CD4-positive, alpha-beta T cell treated with Interleukin-1 beta for 1 hour (primary cell): ENCODE measurements at places on chromosomes 5 and 9.

DNA sequence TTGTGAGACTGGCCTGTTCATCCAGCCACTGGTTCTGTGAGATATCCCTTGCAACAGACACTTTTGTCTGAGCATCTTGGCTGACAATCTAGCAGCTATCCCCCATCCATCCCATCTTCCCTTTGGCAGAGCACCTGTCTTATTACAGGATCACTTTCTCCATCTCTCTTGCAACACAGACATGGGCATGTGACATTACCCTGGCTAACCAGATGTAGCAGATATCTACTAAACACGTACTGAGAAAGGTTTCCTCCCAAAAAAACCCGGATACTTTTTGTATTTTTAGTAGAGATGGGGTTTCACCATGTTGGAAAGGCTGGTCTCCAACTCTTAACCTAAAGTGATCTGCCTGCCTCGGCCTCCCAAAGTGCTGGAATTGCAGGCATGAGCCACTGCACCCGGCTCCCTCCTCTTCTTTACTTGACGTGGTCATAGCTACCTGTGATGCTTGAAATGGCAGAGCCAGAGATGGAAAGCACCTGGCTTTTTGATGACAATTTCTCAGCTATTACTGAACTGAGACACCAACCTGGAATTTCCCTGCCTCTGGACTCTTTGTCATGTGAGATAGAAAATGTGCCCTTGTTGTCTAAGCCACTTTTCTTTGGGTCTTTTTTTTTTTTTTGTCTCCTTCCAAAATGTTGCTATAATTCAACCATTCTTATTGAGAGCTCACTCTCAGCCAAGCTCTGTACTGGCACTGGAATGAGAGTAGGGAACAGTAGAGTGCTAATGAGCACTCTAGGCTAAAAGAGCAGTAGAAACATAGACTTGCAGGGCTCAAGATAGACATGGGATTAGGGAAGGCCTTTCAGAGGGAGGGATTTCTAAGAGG is 32.6 kb downstream of the FNBP1 start:
- peak; percentile 71 for DNase-seq

DNA sequence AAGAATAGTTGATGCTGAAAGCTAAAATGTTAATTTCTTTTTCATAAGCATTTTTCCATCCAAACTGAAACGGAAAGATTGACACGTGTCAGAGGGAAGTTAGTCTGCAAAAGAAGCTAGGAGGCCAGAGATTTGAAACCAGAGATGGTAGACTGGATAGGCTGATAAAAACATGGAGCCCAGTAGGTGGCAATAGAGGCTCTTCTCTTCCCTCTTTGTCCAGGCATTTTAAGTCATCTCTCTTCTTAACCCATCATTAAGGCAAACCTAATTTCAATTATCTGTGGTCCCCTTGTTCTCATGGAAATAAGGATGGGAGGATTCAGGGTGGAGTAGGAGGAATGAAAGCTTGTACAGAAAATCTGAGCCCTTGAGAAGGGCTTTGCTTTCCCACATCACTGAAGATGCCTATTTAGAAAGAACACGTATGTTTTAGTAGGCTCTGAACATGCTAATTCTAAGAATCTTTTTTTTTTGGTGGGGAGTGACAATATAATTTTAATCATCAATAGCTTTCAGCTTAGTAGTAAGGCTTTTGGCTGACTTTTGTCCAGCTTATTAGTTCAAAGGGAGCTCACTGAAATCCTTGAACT is 66.6 kb downstream of the ZNF474 start:
- no peak for DNase-seq

DNA sequence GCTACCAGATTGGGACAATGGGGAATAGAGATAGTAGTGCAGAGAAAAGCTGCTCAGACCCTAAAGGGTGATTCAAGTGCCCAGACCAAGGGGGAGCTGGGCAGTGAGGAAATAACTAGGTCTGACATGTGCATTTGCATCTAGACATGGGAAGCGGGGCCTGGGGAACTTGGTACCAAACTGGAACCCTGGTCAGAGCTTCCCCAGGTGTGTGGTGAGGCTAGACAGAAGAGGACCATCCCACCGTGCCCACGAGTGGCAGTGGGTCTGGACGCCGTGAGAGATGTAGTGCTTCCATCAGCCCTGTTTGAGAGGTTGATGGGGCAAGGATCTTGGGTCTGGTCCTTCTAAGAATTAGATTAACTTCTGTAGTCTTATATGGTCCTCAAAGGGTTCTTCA is 7.6 kb downstream of the TMEM8B start:
- DNase-seq = no peak

DNA sequence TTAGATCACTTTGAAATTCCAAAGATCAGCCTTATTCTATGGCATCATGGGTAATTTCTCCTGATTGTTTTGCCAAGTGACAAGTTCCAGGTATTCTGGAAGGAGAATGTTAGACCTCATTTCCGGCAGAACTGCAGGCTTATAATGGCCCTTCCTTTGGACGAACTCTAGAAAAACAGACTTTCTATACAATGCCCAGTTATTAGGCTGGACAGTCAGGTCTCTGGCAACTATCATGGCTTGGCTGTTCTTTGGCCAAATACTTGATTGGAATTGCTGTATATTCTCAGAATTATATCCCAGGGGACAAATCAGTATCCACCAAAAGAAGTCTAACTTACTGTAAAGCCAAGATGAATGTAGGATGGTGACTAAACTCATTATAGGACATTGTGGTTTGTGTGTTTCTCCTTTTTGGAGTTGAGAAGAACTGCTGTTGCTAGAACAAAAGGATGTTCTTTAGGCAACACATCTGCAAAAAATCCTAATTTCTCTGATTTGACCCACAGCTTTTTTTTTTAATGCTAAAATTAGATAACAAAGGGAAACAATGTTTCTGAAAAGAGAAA is 69.0 kb downstream of the ADAMTSL1 start:
- DNase-seq = no peak

DNA sequence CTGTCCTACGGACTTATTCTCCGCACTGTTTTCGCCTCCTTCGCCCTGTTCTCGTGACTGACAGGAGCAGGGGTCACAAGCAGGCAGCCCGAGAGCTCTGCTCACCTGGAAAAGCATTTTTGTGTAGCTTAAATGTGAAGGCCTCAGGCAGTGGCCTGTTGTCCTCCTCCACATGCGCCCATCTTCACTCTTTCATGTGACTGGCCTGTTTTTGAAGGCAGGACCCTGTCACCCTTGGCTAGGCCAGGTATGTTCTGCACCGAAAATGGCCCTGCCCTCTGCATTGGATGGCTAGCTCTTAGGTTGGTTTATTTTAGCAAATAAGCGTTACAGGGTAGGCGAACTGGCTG is 614 bp upstream of the CPLANE1 start:
- no peak for DNase-seq

DNA sequence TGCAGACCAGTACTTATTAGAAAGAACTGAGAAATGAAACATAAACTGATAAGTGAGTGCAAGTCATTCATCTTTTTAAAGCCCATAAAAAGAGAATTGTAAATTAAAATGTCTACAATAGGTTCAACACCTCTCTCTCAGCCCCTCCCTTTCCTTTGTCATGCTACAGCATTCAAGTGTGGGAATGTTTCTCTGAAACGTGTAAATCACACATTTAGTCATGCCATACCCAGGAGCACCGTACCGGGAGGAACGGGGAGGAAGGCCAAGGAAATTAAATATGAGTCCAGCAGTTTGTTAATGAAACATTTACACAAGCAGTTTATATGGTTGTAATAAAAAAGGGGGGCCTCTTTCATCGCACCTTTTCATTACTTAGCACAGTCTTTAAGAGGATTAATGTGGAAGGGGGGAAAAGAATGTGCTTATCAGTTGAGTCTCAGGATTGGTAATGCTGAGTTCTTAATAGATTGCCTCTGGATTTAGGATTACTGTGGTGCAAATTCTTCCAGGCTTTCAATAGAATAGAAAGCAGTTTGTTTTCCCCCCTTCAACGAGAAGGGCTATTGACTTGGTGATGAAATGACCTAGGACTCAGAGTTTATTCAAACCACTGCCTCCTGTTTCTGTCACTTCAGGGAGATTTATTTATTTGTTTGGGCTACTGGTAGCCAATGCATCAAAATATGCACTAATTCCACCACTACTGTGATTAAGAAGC is 176.0 kb upstream of the ZNF608 start:
- no peak for DNase-seq

DNA sequence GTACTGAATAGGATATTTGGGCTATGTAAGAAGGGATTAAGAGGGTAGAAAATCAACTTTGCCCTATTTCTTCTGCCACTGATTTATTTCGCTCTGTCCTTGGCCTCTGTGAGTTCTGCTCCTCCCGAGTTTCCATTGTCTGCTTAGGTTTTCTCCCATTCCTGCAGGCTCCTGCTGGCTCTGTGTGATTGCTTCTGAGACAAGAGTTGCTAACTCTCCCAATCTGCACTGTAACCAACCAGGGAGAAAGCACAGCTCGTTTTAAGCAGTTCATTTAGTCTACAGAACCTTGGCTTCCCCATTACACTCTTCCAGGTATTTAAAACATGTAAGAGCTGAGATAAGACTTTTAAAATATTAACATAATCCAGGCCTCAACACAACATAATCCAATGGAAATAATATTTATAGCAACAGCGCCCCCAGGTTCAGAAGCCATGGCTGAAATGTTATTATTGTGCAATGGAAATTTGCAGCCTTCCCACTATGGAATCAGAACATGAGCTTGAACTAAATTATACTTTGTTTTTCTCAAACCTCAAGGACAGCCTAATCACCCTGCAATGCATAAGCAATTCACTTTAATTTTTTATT is 203.5 kb downstream of the ERCC6L2 start:
- no peak for DNase-seq

GRCh38 chr9:103319979-103320378 is 324.8 kb downstream of the CYLC2 start:
- DNase-seq = no peak

GRCh38 chr9:126777733-126778132 is 27.1 kb upstream of the ZBTB43 start:
- DNase-seq = no peak

DNA sequence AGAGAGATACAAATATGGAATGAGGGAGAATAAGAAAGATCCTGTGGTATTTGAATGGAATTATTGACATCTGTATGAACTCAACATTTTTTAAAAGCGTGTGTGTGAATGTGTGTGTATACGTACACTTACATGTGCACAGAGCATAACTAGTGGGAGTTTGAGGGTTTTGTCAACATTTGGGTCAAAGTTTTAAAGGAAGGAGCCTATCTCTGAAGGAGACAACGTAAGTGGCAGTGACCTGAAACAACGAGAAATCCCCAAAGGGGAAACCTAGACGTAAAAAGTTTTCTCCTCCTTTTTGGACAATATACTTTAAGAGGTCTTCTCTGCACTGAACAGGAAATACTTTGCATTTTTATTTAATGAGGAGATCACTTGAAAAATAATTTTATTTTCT is 40.2 kb upstream of the DTWD2 start:
- no peak for DNase-seq

DNA sequence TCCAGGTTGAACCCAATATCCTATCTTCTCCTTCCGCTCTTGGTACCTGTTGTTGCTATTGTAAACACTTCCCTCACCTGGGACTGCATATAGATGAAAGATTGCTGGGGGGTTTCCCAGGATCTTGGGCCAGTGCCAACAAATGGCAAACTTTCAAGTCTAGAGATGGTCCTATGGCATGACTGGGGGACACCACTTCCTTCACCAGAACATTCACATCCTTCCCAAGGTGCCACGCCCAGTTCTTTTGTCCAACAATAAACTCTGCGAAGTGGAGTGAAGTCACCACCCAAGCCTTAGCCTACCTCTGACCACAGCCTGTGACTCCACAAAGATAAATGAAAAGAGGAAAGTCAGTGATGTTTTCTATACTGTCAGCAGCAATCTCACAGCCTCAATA is 34.4 kb downstream of the DOCK8 start:
- peak; percentile 40 for DNase-seq

GRCh38 chr5:112795944-112796678 is 58.4 kb downstream of the APC start:
- no peak for DNase-seq

- no peak for DNase-seq
Measured at GRCh38 chr5:134825212-134825611, 20.6 kb upstream of the C5orf24 start.

DNA sequence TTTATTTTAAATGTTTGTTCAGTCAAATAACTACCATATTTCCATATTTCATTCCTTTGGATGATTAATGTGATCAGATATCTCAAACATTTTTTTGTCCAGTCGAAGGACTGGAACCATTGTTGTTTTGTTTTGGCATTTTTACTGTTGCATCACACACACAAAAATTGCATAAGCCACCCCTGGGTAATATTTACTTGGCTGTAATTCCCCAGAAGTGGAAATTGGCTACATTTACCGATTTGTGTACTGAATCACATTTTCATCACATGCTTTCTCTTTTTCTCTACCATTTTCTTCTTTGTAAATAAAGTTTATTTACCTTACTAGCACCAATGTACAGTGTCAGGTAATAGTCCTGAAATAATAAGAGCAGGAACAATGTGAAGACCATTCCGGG is 1729.7 kb upstream of the WWC1 start:
- no peak for DNase-seq

DNA sequence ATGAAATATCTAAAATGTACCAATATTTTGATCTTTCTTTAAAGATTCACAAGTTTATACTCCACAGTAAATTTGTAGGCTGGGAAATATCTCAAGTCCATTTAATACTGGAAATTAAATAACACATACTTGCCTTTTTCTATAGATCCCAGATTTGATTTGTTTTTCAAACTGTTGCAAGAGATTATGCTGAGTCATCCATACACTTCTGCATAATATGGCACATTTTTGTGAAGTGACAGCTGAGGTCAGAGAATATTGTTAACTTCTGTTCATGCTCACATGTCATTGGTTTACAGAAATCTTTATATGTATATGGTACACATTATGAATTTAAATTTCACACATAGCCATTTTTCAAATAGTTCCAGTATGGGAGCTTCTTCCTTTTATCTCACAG is 1066.3 kb upstream of the NUDT12 start:
- DNase-seq = no peak

DNA sequence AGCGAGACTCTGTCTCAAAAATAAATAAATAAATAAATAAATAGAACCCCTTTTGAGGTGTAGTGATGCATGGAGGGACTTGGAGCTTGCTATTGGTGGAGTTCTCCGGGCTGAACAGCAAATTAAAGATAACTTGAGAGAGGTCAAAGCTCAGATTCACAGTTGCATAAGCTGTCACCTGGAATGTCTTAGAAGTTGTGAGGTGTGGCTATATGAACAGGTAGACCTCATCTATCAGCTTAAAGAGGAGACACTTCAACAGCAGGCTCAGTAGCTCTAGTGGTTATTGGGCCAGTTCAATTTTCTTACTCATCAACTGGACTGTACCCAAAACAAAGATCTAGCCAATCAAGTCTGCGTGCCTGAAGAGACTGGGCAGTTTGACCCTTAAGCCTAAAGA is 11.7 kb upstream of the STING1 start:
- no peak for DNase-seq

DNA sequence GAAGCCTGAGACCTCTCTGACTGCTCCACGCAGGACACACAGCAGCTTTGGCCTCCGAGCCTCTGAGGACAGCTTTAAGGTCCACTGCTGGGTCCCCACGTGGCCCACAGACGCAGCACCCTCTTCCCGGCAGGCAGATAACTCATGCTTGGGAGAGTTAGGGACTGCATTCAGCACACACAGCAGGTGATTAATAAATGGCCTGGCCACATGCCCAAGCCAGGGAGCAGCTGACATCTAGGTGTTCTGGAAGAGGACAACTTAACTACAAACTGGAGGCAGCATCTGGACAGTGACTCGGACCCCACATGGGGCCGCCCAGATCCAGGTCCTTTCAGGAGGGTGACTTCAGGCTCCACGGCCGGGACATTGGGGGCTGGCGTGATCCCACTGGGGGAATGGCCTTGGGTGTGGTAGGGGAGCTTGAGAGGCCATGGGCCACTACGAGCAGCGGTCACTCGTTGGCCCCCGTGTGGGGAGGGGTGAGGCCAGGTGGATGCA is 11.3 kb downstream of the NINJ1 start:
- peak; percentile 0 for DNase-seq

GRCh38 chr9:106312906-106313305 is 550.1 kb upstream of the ZNF462 start:
- DNase-seq = no peak
